Fibroblast of skin of right quadriceps (primary cell): ENCODE measurements at places on chromosomes 12 and 14.

- peak; percentile 76 for DNase-seq
These were observed at the start of the genes AMIGO2 and PCED1B for GRCh38 chr12:47079468-47079980. TSS of gene AMIGO2 (minus strand) at chr12:47079959. CDS start at chr12:47079002, 957 bp downstream. TSS of gene PCED1B (plus strand) at chr12:47079621. CDS start at chr12:47235064, 155,443 bp downstream.

GRCh38 chr14:67609642-67610310, 9.7 kb upstream of the PIGH start:
- no peak for DNase-seq

- peak; percentile 39 for DNase-seq
These were observed 89.5 kb upstream of the SLC38A2 start for GRCh38 chr12:46461907-46462640.

- peak; percentile 87 for DNase-seq
These were observed 130.9 kb upstream of the PLEKHA5 start for GRCh38 chr12:18998343-18999261.

DNA sequence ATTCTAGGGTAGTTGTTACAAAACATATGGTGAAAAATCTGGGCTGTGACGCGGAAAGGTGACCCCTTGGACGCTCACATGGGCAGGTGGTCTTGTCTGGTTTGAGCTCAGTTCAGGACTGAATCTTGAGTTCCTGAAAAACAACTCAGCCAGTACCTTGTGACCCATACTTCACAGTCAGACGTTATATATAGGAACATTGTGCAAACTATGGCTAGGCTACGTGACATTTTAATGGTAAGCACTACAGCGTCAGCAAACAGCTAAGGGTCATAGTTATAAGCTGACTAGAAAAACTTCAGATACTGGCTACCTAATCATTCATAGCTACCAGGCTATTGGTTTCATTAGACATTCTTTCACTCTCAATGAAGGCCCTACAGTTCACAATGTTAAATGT, 14.8 kb upstream of the EDDM3A start:
- no peak for DNase-seq

DNA sequence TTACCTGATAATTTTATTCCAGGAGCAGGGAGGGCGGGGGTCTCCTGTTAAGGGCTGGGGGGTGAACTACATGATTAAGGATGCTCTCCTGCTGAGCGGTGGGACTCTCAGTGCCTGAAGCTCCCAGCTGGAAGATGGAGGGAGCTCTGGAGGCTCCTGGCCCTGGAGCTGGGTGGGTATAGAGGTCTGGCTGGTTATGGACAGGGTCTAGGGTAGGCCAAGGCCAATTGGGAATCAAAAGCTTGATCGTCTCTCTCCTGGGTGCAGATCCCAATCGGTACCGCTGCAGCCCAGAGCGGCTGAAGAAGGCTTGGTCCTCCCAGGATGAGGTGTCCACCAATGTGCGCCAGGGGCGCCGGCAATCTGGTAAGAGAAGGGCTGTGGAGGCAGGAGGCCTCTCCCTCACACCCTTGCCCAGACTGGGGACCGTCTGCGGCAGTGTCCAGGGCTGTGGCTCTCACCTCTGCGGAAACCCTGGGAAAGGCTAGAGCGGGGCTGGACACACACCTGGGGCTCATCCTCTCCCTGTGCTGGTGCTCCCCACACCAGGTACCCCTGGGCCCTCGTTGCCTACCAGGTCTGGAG, 28.4 kb downstream of the PLEKHG3 start:
- DNase-seq, result no peak

DNA sequence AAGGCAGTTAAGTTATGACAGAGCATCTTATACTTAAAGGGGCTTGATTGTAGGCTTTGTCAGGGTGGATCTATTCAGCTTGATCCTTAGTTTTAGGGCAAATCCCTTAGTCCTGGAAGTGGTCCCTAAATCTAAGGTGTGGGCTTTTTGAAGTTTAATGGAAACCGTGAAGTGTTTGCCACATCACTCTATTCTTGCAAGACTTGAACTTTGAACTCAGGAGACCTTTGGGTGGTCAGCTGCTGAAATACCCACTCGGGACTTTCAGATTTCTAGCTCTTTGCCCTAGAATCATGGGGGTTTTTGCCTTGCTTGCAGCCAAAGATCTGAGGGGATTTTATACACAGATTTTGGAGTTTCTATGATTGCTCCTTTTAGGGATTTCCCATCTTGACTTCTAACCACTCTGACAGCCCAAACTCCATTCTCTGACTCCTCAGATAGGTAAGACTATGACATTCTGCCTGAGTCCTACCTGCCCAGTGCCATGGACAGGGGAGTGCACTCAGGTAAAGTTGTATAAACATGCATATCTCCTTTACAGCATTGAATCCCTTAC, 39.9 kb downstream of the SNAPC1 start:
- no peak for DNase-seq

DNA sequence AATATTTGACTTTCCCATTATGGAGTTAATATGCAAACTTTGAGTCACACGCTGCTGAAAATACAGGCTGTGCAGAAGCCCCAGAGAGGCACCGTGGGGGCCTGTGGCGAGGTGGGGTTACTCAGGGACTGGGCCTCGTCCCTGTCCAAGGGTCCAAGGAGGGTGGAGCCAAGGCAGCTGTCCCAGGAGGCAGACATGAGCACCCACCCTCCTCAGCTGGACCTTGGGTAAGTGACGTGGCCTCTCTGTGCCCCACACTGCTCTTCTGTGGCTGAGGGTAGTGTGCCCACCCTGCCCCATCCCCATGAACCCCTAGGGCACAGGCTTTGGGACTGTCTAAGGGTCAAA, 39.4 kb downstream of the FAM222A start:
- DNase-seq, result no peak

GRCh38 chr12:123998344-123998990, 25.5 kb downstream of the ZNF664 start:
- peak; percentile 29 for DNase-seq

DNA sequence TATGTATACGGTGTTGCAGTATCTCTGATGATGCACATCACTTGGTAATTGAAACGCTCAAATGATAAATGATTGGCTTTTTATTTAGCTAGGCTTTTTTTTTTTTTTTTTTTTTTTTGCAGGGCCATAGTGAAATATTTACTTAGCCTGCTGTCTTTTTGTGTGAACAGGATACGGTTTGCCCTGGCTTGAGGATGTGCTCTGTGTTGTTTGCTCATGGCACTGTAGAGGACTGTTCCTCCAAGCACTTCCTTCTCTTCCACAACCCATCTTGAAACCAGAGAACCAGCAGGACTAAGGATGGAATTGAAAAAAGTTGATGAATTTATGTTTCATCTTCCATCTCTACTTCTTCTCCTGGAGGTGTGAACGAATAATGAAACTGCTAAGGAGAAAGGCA, 15.5 kb upstream of the SSPN start:
- no peak for DNase-seq

- no peak for DNase-seq
These were observed 367.6 kb downstream of the RPS29 start for GRCh38 chr14:49218436-49219092.

DNA sequence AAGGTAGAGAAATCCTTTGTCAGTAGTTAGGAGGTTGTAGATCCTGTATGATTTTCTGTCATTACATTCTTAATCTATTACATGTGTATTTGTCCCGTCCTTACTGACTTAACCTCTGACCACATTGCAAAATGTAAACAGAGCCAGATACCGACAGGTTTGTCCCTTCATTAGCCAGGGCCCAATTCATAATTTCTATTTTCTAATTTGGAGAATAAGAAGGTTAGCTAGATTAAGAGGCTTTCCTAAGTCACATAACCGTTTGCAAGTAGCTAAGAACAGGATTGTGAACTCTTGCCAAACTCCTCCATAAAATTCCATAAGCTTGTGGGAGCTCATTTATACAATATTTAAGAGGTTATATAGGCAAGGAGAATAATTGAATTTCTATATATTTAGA, 352.6 kb downstream of the RAD51B start:
- no peak for DNase-seq

GRCh38 chr12:87311206-87311605, 718.0 kb downstream of the C12orf50 start:
- DNase-seq, result no peak

- no peak for DNase-seq
These were observed 29.3 kb downstream of the FGF6 start for GRCh38 chr12:4416276-4416675.

DNA sequence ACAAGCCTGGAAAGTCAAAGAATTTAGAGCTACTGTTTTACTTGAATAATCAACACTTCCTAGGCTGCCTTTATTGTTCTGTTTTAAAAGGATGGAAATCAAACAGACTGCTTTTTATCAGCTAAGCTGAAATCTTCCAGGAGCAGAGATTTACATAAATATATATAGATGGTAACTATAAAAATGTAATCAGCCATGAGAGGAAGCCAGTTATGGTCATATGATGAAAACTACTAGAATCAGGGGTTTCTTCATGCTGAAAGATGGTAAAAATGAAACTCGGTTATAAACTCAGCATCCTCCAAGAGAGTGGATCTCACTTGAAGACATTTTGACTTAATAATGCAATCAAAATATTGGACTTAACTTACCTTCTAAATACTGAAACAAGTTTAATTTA, 413.0 kb downstream of the GXYLT1 start:
- no peak for DNase-seq

GRCh38 chr12:91811481-91812287, 334.0 kb downstream of the BTG1 start:
- DNase-seq, result peak; percentile 67

DNA sequence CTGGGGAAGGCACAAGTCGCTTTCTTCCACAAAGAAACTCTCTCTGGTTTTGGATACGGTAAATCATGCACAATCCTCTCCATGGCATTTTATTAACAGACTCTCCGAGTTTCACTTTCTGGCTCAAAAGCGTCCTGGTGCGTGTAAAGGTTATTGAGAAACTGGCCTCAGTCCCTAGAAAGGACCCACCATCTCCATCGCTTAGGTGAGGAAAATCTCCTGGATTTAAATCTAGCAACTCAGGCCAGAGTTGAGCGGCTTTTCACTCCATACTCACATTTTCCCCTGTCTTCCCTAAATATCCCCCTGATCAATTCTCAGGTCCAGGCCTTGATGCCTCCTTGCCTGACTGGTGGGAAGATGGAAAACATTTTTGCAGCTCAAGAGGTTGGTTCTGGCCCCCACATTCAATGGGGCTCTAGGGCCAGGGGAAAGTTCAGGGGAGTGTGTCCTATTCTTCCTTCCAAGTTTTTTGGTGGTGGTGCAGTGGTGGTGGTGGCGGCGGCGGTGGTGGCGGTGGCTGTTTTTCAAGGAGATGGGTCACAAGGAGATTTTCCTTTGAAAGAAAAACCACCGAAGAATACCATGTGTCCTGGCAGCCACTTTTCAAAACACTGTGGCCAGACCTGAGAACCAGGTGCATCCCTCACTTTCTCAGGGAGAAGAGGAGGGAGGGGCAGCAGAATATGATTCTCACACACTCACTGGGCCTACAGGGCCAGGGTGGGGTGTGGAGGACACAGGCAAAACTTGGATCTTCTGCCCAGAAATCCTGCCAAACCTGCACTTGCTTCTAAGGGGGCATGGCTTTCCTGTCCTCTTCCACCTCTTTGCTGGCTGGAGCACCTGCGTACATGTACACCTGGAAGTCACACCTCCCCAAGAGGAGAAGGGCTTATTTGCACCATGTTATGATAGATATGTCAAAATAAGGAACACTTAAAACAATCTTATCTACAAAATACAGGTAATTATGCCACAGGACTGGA, 46.7 kb upstream of the PNMA1 start:
- no peak for DNase-seq

DNA sequence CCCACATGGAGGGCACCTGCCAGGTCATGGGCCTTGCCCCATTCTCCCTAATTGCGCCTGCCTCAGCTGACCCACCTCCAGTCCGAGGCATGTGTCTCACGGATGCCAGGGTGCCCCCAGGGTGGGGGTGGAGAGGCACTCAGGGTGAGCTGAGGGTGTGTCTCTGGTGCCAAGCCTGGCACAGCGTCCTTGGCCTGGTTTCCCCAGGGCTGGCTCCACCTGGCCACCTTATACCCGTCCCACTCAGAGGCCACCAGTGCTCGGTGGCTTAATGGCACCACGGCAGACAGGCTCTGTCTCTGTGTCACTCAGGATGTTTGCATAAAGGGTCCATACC, 33.6 kb upstream of the TDRD9 start:
- DNase-seq, result no peak

DNA sequence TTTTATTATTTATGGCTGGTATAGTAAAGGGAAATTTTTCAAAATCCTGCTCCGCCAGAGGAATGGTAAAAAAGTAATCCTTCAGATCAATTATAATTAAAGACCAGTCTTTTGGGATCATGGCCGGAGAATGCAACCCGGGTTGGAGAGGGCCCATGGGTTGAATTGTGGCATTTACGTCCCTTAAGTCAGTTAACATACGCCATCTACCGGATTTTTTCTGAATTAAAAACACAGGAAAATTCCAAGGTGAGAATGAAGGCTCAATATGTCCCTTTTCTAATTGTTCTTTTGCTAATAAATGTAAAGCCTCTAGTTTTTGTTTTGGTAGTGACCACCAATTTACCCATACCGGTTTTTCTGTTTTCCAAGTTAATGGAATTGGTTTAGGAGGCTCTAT, 602.8 kb downstream of the ALG10 start:
- DNase-seq, result no peak

DNA sequence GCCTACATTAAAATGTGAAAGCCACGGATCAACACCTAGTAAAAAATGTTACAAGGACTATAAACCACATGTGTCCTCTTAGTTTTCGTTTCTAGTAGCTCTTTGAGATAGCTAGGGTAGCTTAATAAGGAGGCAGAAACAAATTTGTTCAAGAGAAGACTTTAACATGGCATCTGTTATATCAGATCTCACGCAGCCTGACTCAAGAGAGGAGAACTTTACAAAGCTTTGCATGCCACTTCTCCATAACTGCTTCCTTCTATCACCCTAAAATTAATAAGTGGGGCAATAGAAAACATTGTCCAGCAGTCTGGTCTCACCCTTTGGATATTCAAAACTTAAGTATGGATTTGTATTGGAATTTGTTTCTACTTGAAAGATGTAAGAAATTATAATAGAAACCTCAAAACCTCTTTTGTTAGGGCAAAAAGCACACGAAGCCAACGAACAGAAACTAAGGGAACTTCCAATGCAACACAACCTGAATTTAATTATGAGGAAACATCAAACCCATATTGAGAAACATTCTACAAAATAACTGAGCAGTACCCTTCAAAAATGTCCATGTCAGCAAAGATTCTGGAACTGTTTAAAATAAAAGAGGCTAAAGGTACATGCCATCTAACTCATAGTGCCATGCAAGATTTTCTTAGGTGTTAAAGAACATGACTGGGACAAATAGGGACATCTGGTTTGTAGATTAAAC, 194.8 kb downstream of the LRIG3 start:
- no peak for DNase-seq

- DNase-seq, result no peak
These were observed 213.7 kb downstream of the GXYLT1 start for GRCh38 chr12:41930866-41931437.

- no peak for DNase-seq
These were observed 34.6 kb downstream of the SLC6A12 start for GRCh38 chr12:179131-179884.

- DNase-seq, result no peak
These were observed 42.4 kb downstream of the NUAK1 start for GRCh38 chr12:106096376-106096775.
